ENCODE measurements at places on chromosomes 4 and X. TPM values are rescaled to one million over a fixed set of nuclear protein-coding genes. Genes with fewer than 3 reads are reported as not detected.

Gene PRDM5
- 12.2 TPM for total RNA-seq

Gene FGD1
- total RNA-seq: 9.5 TPM

Gene GYPE
- 0.37 TPM for total RNA-seq

Gene MAGEA8
- not detected for total RNA-seq

Measured in smooth muscle cell of the umbilical artery (primary cell).